ENCODE measurements at places on chromosomes 4 and X.

GRCh38 chrX:116246261-116246660, 75.7 kb downstream of the AGTR2 start:
- no peak for DNase-seq

- no peak for DNase-seq
These were observed 173.1 kb downstream of the FSTL5 start for GRCh38 chr4:161990721-161991120.

DNA sequence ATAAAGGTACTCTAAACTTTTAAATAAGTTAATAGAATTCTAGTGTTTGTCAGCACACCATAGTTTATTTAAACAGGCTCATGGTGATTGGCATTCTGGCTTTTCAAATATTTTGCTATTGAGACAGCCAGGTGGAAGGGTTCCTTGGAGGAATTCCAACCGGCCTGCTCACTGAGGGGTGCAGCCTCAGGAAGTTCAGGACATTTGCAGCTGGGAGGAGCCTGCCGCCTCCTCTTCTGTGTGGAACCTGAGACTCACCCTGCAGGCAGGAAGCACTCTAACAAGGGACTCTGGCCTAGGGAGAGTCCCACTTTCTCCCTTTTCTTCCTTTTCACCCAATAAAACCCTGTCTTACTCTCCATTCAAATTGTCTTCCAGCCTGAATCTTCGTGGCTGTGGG, 1328.0 kb downstream of the FSTL5 start:
- no peak for DNase-seq

DNA sequence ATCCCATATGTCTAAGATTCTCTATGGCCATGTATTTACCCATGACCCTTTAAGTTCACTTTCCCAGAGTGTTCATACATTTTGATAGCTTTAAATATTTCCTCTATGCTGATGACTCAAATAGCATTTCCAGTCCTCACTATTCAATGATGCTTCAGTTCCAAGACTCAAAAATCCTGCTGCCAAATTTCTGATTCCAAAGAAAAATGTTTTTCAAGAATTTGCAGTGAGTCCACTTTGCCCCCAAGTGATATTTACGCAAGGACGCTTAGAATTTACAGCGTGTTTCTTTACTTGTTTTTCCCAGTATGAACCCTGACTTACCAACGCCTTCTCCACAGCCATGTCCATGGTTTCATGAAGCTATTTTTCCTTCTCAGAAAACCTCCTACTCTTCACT, 127.9 kb upstream of the PCDH18 start:
- no peak for DNase-seq

DNA sequence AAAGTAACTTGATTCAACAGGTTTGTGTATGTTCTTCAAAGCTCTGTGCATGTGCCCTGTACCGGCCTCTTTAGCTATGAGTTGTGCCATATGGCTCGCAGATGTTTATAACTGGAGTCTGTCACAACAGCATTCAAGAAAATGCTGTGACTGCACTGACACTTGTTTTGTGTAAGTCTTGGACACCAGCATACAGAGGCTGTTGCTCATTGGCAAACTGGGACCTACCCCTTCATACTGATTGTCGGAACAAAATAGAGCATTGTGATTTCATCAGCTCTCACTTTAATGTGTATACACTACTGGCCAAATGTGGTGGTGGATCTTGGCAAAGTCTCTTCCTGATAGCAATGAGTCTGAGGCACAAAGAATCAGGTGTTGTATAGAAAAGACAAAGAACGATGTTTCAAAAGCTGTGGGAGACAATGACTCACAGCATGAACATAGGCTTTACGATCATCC, 133.9 kb downstream of the EGF start:
- no peak for DNase-seq

DNA sequence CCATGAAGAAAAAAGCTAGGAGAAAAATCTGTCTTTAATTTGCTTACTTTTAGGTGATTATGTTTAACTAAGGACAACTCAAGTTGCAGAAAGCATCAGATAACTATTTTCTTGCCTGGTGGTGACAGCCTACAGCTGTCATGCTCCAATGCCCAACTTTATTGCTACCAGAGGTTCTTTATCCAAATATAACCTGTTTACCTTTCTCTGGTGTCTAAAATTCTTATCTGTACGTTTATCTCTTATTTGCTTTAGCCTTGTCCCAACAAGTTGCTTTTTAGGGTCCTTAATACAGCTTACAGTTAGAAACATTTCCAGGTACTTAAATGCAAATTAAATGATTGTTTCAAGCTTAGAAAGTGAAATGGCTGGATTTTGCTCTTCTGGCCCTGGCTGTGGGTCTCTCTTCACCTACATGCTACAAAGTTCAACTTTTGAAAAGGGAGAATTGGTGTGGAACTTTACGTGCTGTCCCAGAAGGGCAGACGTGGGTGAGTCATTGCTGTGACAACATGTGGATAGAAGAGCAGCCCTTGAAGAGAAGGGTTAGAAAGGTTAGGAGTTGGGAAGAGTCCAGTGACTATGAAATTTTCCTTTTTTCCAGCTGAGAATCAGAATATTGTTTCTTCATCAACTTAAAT, 60.7 kb downstream of the HPGD start:
- DNase-seq, result peak; percentile 39

DNA sequence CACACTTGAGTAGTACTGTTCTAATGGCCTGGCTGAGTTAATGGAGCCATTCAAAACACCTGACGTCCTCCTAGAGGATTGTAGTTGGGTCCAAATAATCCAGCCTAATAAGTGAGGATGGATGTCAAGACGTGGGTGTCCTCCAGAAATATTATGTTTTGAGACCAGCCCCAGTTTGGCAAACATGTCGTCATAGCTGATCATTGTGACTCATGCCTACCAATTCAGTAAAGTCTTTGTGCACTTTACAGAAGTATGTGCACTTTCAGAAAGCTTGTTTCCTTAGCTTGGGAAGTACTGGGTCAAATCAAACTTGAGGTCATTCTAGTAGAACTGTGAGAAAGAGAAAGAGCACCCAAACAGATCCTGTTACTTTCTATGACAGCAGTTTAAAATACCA, 37.6 kb upstream of the GLRA2 start:
- no peak for DNase-seq

GRCh38 chr4:72969976-72970375, 99.5 kb downstream of the COX18 start:
- DNase-seq, result no peak

GRCh38 chrX:20015422-20015821, 24.6 kb upstream of the BCLAF3 start:
- DNase-seq, result no peak

DNA sequence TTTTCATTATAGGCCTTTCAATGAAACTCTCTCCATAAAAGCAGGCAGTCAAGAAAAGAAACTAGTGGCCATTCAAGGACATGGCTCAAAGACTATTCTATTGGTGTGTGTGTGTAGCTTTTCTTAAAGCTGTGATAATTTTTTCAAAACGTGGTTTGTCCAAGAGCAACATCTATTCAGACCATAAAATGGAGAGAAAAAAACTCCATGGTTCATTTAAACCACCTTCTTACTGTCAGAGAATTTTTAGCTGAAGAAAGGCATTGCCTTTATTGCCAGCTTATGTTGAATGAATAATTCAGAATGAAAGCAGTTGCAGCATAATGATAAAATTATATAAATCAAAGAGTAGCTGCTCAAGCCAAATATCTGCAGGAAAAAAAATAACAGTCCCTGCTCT, 325.5 kb downstream of the PCDH18 start:
- DNase-seq, result no peak

GRCh38 chr4:25223802-25224375, 9.9 kb upstream of the PI4K2B start:
- no peak for DNase-seq

GRCh38 chr4:40289366-40290188, 45.6 kb upstream of the CHRNA9 start:
- DNase-seq, result no peak

GRCh38 chr4:138677212-138677611, 338.4 kb upstream of the NOCT start:
- DNase-seq, result no peak

DNA sequence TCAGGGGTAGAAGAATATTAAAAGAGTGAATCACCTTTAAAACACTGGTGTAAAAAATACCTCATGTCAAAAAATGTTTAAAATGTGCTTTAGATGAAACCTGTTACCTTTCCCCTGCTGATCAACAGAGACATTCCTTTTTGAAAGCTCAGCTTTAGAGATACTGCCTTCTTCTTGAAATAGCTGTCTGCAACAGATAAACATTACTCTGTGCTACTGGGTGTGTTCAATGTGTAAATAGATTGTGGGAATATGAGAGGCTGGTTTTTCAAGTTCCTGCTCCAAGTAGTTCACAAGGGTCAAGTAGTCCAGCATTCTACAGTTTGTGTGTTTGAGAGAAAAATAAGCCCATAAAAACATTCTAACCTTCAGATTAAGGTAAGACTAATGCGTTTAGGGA, at the start of gene SYTL5:
SYTL5 (plus strand) TSS at position 263 of the 400 bp plus-strand sequence. CDS start 27,337 bp downstream, outside the sequence.
- DNase-seq, result no peak

DNA sequence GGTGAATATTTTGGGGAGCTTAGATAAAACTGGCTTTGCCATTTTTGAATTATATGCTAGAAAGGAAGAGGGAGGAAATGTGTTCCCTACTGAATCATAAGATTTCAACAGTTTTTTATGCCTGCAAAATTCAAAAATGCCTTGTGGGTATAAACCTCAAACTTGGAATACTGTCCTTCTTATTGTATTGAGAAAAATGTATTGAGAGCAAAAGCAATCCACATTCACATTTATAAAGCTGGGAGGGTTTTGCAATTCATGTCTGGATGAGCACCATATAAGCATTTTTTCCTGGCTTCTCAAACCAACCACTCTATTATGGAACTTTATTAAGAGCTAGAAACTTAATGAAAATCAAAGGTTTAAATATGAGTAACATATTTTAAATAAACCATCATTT, 289.8 kb downstream of the PCDH7 start:
- no peak for DNase-seq

DNA sequence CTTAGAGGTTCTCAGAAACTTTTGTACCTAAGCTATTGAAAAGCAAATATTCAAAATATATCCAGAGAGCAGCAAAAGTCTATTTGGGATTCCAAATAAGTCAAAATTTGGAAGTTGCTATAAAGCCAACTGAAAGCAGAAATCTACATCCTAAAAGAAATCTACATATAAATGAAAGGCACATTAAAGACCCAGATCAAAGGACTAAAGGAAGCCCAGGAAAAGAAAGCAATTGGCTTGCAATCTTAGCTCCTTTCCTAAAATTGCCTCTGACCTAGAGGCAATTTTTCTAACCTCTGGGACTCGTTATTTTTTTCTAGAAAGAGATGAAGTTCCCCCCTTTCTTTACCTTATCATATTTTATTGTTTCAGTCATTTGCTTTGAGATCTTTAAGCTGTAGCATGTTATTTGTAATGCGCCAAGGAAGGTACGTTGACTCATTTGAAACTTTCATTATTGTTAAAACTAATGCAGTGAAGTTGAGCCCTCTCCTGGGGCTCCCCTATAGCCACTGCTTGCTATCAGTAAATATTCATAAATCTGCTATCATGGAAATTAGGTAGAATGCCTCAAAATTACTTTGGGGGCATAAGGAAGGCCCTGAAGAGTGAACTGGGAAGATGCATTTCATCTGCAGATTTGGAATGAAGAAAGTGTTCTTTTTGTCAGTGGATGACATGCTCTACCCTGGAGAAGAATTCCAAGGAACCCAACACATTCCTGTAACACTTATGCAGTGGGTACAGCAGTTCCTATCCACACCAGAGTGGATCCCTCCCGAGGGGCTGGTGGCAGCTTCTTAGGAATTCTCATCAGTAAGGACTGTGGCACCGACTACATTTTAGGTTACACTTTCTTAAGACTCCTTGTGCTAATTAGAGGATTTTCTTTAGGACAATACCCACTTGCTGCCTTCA, 177.8 kb upstream of the IGFBP7 start:
- no peak for DNase-seq
